ENCODE measurements at places on chromosomes 6 and 20.
A peak's percentile ranks its signal among the peaks of the same experiment; 100 is the strongest.

DNA sequence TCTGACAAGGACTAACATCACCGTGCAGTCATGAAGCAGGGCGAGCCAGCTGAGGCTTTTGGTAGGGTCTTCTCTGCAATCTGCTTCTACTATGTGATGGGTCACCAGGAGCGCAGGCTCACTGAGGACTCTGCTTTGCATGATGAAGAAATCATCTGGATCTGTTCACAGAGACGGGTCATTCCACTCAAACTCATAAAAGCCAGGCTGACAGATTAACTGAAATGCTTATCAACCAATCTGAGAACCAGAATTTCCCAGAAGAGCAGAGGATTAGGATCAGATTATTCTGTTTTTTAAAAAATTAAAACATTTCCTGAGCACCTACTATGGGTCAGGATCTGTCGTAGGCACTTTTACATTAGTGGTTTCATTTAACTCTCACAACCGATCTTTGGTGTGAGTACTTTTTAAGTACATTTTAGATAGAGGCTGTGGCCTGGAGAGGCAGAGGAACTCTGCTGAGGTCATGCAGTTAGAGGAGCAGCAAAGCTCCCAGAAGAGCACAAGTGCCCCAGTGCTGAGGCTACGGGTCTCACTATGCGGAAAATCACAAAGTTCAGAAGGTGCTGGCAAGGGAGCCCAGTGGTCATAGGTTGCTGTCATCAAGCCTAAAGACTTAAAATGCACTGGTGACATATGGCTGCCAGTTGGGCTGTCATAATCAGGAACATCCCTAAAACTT lies 109.1 kb downstream of the BACH2 start:
- peak; percentile 37 for DNase-seq

GRCh38 chr6:35967076-35967774 lies 46.3 kb upstream of the SRPK1 start:
- DNase-seq = no peak

DNA sequence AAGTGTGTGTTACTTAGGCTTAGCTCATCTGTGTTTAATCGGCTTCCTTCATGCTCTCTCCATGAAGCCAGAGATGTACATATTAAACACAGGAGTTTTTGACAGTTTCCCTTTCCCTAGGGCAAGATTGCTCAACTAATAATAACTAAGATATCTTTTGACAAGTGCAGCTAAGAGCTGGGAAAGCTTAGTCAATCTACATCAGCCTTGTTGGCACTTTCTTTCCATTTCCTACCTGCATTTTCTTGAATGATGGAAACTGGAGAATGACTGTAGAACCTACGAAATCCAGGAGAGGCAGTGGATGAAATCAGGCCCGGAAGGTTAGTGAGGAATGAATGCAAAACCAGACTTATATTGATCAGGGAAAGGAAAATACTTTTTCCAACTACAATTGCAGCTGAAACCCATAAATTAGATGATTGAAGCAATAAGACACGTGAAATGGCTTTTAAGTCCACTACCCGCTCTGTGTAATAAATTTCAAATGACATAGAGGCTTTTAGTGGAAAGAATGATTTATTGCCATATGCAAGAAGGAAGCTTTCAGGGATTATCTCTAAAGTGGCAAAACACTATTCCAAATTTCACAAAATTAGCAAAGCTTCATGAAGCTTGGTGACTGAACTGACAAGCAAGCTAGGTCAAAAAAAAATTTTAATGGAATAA lies 237.2 kb upstream of the ID4 start:
- DNase-seq = peak; percentile 68

DNA sequence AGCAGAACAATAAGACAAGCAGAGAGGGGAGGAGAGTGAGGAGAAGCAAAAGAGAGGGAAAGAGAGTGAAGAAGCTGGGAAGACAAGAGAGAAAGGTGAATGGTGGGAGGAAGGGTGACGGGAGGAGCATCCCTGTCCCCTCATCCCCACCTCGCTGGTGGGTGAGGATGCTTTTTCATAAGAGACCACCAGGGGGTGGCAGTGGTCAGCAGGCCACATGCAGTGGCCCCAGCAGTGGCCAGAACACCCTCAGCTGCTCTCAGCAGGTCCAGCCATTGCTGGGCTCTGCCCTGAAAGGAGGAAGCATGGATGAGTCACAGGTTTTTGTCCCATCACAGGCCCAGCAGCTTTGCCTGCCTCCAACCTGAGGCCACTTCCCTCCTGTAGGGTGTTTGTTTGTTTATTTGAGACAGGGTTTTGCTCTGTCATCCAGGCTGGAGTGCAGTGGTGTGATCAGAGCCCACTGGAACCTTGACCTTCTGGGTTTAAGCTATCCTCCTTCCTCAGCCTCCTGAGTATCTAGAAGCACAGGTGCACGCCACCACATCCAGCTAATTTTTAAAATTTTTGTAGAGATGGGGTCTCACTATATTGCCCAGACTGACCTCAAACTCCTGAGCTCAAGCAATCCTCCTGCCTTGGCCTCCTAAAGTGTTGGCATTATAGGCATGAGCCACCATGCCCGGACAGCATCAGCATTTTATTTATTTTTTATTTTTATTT lies 24.0 kb downstream of the FGD2 start:
- DNase-seq = peak; percentile 46

GRCh38 chr20:18778690-18779392 lies 34.7 kb upstream of the SCP2D1 start:
- no peak for DNase-seq

GRCh38 chr20:62350629-62351422 lies 16.3 kb downstream of the LAMA5 start:
- no peak for DNase-seq

GRCh38 chr6:3517350-3517749 lies 60.5 kb upstream of the SLC22A23 start:
- no peak for DNase-seq

Data from A673 (cell line).